ENCODE measurements at places on chromosomes 13 and 19. TPM values are rescaled to one million over a fixed set of nuclear protein-coding genes. Genes with fewer than 3 reads are reported as not detected.
A peak's percentile ranks its signal among the peaks of the same experiment; 100 is the strongest.

DNA sequence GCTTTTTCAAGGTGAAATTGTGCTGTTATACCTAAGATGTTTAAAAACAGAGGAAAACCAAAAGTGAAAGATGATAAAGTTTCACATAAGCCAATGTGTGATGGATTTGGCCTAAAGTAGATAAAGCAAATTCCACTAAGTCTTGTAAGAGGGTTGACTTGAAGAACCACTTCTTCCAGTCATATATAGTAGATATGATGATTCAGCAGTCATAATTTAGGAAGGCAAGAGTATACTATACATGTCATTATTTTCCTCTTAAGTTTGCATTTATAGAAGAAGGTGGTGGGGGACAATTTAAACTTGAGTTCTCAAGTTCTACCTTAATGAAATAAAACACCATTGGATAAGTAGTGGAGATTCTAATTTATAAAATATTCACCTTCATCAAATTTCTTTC, 37.3 kb downstream of the PHF11 start:
- no peak for DNase-seq

- DNase-seq: no peak
Measured at GRCh38 chr19:1847348-1847683, 967 bp downstream of the REXO1 start.

DNA sequence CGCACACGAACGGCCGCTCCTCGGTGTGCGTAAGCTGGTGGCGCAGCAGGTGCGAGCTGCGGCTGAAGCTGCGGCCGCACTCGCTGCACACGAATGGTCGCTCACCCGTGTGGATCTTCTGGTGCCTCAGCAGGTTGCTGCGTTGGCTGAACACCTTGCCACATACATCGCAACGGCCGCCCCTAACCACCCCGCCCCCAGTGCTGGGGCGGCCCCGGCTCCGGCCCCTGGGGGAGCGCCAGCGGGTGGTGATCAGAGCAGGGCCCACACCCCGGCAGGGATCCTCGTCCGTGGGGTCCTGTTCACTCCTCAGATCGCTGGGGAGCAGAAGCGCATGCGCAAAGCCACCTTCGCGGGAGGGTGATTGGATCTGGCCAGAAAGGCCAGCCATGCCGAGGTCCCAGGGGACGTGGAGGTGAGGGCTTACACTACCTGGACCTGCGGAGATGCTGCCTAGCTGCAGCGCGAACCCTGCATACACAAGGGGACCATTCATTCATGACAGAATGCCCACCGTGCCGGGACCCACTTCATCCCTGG, 4.7 kb upstream of the UBE2M start:
- DNase-seq: peak; percentile 74

DNA sequence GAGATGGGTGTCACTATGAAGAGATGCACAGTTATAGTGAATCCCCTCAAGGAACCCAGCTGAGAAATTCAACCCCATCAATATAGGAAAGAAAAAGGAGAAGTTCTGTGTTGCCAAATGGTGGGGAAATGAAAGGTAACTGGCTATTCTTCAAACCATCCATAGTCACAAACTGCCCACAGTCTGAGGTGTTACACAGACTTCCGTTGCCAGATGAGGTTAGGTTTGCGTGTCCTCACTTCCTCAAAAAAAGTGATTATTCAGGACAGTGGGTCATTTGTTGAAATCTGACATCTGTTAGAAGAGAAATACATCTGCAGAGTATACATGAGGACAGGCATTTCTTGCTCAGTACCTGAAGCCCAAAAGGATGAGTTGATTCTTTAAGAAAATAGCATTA, 9.0 kb downstream of the SIGLEC5 start:
- DNase-seq: no peak

- DNase-seq: no peak
Measured at GRCh38 chr13:78121001-78121400, 202.4 kb upstream of the EDNRB start.

- no peak for DNase-seq
Measured at GRCh38 chr13:110423689-110424302, 116.7 kb downstream of the COL4A2 start.

Gene ZNF724
- total RNA-seq: 1.7 TPM

Gene KLK12
- total RNA-seq: not detected

Gene FPR1
- total RNA-seq: 15.5 TPM

All from sciatic nerve (tissue), 2 donors.